ENCODE measurements at places on chromosomes 1 and 21.
A peak's percentile ranks its signal among the peaks of the same experiment; 100 is the strongest.

GRCh38 chr1:166020210-166020609 lies 146.6 kb downstream of the FAM78B start:
- DNase-seq, result no peak

DNA sequence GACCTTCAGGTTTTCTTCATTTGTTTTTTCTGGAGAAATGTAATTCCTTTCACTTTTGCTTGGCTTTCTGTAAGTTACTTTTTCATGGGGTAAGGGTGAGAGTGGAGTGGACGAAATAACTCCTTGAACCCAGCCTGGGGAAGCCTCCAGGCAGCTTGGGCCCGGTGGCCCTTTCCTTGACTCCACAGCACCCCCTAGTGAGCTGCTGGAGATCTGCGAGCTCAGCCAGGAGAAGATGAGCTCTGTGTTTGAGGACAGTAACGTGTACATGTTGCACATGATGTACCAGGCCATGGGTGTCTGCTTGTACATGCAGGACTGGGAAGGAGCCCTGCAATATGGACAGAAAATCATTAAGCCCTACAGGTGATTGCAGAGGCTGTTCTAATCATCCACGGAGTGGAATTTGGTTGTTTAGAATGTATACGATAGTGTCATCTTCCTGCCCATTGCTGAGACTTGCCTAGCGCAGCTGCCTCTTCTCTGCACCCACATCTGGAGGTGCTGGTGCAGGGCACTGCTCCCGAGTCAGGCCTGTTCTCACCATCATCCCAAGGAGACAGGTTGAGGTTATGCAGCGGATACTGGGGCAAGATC lies 51.0 kb downstream of the SMYD2 start:
- peak; percentile 59 for DNase-seq

DNA sequence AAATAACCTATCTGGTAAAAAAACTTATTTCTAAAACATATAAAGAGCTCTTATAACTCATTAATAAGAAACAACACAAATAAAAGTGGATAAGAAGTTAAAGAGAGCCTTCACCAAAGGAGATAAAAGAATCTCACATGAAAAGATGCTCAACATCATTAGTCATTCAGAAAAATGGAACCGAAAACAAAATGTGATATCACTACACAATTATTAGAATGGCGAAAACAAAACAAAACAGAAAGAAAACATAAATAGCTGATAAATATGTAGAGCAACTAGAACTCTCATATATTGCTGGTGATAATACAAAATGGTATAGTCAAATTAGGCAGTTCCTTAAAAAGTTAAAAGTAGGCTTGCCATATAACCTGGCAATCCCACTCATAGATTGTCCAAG lies 1109.3 kb downstream of the PLA2G4A start:
- DNase-seq, result no peak

GRCh38 chr1:66433611-66434010 lies 100.3 kb upstream of the SGIP1 start:
- no peak for DNase-seq

DNA sequence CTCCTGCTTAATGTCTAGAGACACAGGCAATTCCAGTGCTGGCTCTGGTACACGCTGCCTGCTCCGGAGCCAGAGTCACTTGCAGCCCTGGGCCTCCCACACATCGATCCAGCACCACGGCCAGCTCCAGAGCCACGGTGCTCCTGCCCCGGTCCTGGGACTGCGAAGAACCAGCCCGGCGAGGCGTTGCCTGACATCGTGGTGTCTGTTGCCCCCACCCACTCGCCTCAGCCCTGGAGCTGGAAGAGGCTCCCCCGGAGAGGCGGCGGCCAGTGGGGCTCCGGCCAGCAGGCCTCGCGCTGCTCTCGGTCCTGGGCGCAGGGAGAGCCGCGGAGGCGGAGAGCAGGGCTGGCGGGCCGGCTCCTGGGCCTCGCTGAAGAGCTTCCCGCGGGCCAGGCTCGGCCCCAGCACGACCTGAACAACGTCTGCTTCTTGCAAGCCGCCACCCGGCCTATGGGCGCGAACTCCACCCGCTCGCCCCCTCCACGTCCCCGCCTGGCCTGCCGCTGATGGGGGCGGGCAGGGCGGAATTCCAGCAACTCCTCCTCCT lies 364.8 kb downstream of the CEP170 start:
- DNase-seq, result no peak

DNA sequence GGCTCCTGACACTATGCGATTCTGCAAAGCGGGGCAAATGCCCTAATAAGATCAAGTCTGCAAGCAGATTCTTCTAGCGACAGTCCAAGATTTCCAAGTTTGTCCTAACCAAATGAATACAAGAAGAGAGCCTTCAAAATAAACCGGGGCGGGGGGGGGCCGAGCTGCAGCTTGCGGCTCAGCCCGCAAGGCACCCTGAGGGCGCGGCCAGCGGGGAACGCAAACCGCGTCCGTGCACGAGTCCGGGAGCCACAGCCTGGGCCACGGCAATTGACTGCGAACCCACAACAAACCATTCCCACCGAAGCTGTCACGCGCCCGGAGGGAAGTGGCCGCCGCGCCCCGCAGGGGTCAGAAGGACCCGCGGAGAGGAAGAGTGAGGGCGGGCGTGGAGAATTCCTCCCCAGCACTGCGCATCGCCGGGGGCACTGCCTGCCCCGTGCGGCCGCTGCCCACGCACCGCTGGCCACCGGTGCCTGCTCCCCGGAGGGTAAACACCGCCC lies 687 bp downstream of the TGFBR3 start:
- DNase-seq, result no peak

- no peak for DNase-seq
Measured at GRCh38 chr1:42592811-42593210, 65.4 kb upstream of the PPIH start.

GRCh38 chr1:226681652-226682493 lies 57.2 kb downstream of the ITPKB start:
- DNase-seq, result no peak

GRCh38 chr1:45718289-45718688 lies 30.3 kb downstream of the TMEM69 start:
- DNase-seq, result no peak

GRCh38 chr1:232040260-232040659 lies 413.7 kb downstream of the DISC1 start:
- no peak for DNase-seq

DNA sequence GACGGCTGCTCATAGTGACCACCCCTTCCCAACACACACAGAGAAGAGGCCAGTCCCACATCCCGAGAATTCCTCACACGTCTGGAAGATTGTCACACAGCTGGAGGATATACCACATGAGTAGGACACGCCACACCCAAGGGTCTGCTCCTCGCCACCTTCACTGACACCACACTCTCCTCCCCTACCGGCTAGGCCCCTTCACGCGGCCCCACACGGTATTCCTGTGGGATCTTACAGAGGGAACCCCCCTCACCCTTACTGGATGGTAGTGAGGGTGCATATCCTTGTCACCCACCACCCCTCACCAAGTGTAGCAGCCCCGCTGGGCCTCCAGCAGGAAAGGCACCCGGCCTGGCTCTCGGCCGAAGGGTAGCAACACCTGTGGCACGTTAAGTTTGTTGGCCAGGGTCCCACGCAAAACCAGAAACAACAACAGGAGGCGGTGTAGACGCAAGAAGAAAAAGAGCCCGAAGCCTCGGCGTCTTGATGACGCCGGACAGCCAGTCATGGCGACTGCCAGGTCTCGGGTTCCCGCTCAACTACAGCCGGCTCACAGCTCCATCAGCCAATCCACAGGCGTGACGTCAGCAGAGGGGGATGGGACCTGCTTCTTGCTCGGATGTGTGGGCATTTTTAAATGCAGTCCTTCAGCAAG lies at the start of gene NUP210L:
Gene NUP210L, minus strand, starts transcription at position 540 of the 658 bp plus-strand sequence.
- DNase-seq, result no peak

- DNase-seq, result no peak
Measured at GRCh38 chr1:10639011-10639774, 157.3 kb downstream of the CASZ1 start.

- DNase-seq, result no peak
Measured at GRCh38 chr1:215045698-215046308, 36.7 kb upstream of the KCNK2 start.

DNA sequence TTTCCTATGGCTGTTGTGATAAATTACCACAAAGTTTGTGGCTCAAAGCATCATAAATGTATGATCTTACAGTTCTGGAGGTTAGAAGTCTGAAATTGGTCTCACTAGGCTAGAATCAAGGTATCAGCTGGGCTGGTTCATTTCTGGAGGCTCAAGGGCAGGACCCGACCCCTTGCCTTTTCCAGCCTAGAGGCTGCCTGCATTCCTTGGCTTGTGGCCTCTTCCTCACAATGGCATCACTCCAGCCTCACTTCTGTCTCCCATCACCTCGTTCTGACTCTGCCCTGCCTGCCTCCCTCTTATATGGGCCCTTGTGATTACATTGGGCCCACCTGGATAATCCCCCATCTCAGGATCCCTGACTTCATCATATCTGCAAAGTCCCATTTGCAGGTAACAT lies 8.0 kb downstream of the COQ8A start:
- no peak for DNase-seq

DNA sequence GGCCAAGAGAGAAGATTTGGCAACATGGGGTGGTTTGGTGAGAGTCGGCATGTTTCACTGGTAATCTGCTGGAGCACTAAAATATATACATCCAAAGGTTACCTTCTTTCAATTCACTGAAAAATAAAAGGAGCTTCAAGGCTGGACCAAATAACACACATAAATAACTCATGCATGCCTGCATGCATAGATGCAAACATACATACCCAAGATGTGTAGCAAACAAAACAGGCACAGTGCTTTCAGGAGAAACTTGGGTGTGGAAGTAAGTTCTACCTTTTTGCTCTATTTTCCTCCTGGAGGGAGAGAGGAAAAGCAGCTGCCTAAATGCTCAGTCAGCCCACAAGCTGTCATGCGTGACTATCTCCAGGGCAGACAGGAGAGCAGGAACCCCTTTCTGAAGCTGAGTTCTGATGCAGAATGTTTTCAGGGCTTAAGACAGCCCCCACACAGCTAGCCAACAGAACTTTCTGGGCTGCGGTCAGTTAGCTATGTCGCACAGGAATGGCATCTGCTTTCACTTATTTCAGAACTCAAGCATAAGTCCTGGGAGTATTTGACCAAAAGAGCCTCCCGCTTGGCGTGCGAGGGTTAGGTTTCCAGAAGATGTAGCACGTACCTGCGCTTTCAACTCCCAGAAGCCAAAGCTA lies 166.2 kb downstream of the TOMM20 start:
- no peak for DNase-seq

DNA sequence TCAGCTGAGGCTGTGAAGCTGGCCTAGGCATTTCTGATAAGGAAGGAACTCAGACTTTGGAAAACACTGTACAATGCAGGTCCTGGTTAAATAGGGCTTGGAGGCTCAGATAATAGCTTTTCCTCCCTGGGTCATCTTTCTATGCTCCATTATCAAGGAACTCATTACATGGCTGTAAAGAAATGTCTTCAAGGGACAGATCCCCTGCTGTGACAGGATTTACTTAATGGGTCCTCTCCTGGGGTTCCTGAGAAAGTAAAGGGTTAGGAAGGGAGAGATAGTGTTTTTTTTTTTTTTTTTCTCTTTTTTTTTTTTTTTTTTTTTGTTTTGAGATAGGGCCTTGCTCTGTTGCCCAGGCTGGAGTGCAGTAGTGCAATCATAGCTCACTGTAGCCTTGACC lies 14.1 kb upstream of the SVBP start:
- no peak for DNase-seq

- DNase-seq, result no peak
Measured at GRCh38 chr1:233019083-233019482, 68.7 kb downstream of the NTPCR start.

- no peak for DNase-seq
Measured at GRCh38 chr1:225508538-225509375, 80.9 kb upstream of the LBR start.

DNA sequence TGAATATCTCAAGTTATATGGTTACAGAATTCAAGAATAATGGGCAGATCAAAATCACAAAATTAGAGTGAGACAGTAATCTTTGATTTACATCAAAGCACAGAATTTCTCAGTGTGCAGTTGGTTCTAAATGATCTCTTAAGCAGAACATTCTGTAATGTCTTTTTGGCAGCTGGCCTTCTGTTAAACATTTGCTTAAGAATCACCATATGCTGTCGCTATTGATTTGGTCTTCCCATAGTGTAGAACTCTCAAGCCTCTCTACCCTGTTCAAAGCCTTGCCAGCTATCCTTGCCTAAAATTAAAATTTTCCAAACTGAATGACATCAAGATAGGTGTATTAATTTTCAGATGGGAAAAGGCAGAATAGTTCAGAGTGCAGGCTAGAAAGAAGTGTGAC lies 38.9 kb upstream of the ERO1B start:
- no peak for DNase-seq

- DNase-seq, result no peak
Measured at GRCh38 chr21:34187935-34188334, 114.6 kb downstream of the MRPS6 start.

DNA sequence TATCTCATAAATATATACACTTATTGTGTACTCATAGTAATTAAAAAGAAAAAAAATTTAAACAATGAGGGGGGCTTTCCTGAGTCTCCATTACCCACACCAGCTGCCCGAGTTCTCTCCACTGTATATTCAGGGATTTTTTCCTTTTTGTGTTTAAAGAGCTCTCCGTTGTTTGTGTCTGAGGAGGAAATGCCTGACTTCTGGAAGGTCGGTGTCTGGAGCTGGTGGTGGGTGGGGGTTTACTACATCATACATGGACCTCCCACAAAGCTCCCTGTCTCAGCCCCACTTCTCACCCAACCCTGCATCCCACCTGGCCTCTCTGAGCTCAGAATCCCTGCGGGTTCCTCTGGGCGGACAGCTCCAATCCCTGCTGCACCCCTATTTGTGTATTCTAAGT lies 64.1 kb upstream of the ETV3 start:
- DNase-seq, result no peak

DNA sequence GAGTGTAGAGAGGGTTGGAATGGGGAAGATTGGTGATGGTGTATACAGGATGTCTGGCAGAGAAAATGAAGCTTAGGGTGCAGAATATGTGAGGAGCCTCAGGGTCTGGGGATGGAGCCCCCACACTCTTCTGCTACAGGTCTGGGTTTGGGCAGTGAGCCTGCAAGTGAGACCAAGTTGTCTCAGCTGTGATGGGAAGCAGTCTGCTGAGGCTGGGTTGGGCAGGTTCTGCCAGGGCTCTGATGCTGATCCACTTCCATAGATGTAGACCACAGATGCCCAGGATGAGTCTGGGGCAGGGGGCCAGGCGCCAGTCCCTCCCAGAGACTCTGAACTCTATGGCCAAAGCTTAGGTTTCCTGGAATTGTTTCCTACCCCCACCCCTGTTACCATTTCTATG lies 516.9 kb downstream of the PTPRU start:
- DNase-seq, result no peak

DNA sequence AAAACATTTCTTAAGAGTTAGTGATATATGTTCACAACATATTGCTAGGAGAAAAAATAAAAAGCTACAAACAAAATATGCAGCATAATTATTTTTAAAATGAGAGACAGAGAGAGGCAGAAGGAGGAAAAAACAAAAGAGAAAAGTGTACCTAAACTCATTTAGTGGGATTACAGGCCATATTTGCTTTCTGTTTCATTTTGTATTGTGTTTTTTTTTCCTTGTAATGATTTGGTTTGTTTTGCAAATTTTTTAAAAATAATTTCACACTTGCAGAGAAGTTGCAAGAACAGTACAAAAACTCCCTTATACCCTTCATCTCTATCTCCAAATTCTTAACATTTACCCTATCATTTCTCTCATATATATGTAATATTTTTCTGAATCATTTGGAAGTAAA lies 65.0 kb downstream of the LBR start:
- no peak for DNase-seq
